ENCODE measurements at places on chromosomes 12 and 14.

- DNase-seq, result no peak
Observed at GRCh38 chr12:115303723-115304309, 619.8 kb upstream of the TBX3 start.

- no peak for DNase-seq
Observed at GRCh38 chr12:45720069-45720468, 9.4 kb upstream of the ARID2 start.

GRCh38 chr12:17372508-17372907 is 717.5 kb downstream of the RERGL start:
- no peak for DNase-seq

DNA sequence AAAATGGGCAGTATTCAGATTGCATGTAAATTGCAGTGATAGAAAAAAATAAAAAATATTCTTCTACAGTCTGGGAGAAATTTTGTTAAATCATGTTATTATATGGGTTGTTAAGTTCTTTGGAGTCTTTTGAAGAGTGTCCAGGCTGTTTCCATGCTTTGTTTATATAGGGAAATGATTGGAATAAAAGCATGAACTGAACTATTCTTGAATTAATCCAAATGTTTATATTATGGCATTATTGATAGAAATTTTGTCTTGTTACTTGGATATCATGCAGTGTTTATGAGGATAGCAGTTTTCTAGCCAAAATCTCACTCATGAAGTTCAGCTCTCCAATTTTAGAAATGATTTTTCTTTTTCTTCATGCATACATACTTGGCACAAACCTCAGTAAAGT is 108.2 kb upstream of the NAV3 start:
- no peak for DNase-seq

DNA sequence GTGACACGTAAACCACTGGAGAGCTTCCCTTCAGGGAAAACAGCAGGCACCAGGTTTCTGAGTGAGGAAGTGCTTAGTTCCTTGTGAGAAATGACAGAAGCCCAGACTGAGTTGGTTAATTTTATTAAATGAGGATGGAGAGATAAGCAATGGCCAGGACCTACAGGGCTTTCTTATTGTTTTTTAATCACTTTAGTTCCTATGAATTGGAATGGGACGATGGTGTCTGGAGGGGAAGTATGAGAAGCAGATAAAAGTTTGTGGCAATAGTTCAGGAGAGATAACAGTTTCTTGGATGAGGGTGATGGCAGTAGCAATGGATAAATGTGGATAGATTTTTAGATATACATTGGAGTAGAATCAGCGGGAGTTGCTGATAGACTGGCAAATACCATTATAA is 86.5 kb upstream of the PTPRR start:
- DNase-seq, result no peak

- no peak for DNase-seq
Observed at GRCh38 chr14:52082903-52083302, 14.0 kb upstream of the NID2 start.

DNA sequence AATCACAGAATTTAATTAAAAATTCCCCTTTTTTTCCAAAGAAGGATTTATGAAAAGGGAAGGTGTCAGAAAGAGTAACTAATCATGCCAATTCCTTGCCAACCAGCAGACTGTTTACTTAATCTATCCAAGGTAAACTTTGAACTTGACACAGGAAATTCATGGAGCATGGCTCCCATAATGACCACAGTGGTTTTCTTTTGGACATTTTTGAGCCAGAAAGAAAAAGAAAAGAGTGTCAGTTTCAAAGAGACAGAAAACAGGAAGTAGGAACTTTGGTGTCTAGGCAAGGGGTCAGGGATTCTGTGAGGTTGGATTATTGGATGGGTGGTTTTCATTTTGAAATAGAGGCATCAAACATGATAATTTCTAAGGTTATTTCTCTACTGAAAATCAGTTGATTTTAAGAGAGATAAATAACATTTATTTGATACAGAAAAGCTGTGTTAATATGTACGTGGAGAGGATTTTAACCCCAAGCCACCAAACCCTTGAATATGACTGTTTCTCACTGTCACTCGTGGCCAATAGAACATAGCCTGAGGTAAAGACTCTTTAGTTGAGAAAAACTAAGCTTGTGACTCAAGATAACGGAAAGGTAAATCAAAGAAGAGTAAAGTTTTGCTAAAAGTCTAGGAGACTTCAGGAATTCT is 196.1 kb downstream of the TTC6 start:
- DNase-seq, result no peak

GRCh38 chr14:61277784-61278183 is 3.4 kb downstream of the TMEM30B start:
- DNase-seq, result no peak

- no peak for DNase-seq
Observed at GRCh38 chr12:90502070-90502469, 452.9 kb downstream of the CCER1 start.

DNA sequence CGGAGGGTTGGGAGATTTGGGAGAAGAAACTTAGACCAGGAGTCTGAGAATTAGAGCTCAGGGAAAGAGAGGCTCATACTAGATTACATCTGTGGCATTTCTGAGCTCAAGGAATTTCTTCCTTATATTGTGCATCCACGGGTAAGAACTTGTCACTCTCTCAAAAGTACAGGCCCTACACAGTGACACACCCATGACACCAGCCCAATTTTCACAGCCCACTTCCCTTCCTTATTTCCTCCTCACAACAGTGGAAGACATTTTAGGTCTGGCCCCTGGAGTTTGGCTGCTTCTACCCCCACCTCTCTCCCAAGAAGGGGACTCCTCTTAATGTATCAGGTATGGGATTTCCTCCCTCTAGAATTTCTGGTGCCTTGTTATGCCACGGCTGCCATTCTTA is 9.2 kb upstream of the ZNF385A start:
- DNase-seq, result no peak

DNA sequence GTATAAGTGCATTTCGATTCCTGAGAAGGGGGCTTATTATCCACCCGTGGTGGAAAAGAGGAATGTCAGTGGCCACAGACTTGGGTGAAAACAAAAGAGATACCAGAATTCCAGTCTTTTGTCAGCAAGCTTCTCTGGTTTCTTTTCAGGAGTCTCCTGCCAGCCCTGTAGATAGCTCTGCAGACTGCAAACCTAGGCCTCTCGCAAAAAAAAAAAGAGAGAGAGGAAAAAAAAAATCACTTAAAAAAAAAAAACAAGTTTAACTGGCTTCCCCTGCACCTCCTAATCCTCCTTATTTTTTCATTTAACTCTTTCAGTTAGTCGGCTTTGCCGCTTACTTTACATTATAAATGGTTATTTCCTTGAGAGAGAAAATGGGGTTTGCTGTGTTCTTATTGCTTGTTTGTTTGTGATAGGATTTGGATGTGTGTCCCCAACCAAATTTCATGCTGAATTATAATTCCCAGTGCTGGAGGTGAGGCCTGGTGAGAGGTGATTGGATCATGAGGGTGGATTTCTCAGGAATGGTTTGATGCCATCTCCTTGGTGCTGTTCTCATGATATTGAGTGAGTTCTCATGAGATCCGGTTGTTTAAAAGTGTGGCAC is 170.0 kb downstream of the BCL11B start:
- no peak for DNase-seq

DNA sequence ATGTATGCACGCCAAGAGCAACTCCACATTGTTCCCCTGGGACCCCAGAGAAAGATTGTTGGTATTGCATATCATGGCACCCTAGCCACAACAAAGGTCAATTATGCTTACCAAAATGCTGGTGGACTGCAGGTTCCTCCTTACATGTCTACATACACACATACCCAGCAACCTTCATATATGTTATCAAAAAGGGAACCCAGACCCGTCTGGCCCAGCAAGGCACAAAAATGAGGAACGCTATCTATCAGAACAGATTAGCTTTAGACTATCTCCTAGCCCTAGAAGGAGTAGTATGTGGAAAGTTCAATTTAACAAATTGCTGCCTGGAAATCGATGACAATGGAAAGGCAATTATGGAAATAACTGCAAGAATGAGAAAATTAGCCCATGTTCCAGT is 61.5 kb downstream of the DHRS2 start:
- no peak for DNase-seq

GRCh38 chr12:106758349-106759110 is 16.0 kb upstream of the RIC8B start:
- DNase-seq, result no peak
